Hematopoietic multipotent progenitor cell treated with erythropoietin and hydrocortisone succinate and interleukin-3 and kit ligand, for 17 days (in vitro differentiated cells): ENCODE measurements at places on chromosomes 3 and 15.

GRCh38 chr3:99943931-99944761 is 126.5 kb downstream of the CMSS1 start:
- DNase-seq = no peak

GRCh38 chr15:93065641-93066045 is 23.4 kb downstream of the RGMA start:
- no peak for DNase-seq

DNA sequence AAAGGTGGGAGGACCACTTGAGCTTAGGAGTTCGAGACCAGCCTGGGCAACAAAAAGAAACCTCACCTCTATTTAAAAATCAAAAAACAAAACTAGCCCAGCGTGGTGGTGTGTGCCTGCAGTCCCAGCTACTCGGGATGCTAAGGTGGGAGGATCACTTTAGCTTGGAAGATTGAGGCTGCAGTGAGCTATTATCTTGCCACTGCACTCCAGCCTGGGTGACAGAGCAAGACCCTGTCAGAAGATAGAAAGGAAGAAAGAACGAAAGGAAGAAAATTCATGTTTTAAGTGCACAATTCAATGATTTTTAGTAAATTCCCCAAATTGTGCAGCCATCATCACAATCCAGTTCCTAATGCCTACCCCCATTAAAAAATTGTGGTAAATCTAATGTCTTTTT is 7.8 kb downstream of the FSD2 start:
- no peak for DNase-seq

GRCh38 chr3:139119331-139120025 is 74.8 kb upstream of the PRR23C start:
- DNase-seq = no peak

- no peak for DNase-seq
Observed at GRCh38 chr3:117101697-117102096, 392.1 kb downstream of the TUSC7 start.

DNA sequence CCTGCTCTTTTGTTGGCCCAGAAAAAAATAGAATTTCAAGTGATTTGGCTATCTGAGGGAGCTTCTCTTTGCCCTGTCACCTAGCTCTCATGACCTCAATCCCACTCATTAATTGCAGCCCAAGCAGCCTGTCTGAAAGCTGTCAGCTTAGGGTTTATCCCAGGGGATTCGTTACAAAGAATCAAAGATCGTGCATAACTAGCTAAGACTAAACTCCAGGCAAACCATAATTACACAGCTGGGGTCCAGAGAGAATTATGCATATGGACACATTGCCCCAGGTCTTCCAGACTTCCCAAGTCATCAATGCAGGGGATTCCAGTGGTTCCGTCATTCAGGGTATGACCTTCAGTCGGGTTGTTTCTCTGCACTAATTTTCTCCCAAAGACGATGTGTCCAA is 91.6 kb upstream of the CBLB start:
- DNase-seq = no peak
